ENCODE measurements at places on chromosomes 12 and 14.

DNA sequence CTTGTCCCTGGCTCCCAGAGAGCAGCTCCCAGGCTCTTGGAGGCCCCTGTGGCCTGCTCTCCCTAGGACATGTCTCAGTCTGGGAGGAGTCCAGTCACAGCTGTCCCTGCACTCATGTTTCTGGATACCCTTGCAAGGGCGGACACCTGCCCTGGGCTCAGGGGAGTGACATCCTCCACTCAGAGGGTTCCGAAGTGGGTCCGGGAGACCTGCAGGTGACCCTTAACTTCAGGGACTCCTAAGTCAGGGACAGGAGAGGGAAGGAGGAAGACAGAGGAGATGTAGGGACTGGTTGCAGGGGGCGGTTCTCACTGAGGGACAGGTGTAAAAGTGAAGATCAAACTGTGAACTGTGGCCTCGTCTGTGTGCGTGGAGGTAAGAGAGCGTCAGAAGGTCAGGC lies 37.6 kb downstream of the CACNA2D4 start:
- DNase-seq: no peak

GRCh38 chr14:91229743-91230200 lies 14.7 kb downstream of the GPR68 start:
- DNase-seq: peak; percentile 59

DNA sequence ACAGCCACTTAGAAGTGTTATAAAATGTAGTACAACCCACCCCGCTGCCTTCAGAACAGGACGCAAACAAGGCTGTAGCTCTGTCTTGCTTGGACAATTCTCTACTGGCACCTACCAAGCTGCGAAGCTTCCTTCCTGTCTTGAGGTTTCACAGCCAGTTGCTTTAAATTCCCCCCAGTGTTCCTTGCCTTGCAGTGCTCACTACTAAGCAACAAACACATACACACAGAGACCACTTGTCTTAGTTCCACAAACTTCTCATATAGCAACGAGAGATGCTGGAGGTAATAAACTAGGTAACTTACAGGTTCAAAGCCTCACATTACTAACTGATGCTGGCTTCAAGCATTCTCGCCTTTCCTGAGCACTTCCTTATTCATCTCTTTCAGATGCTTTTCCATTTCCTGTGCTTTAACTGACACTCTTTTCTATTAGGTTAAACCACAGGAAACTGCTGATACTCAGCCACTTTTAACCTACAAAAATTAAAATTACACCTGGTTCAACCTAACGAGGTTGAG lies 91.5 kb upstream of the PTGDR start:
- DNase-seq: no peak

DNA sequence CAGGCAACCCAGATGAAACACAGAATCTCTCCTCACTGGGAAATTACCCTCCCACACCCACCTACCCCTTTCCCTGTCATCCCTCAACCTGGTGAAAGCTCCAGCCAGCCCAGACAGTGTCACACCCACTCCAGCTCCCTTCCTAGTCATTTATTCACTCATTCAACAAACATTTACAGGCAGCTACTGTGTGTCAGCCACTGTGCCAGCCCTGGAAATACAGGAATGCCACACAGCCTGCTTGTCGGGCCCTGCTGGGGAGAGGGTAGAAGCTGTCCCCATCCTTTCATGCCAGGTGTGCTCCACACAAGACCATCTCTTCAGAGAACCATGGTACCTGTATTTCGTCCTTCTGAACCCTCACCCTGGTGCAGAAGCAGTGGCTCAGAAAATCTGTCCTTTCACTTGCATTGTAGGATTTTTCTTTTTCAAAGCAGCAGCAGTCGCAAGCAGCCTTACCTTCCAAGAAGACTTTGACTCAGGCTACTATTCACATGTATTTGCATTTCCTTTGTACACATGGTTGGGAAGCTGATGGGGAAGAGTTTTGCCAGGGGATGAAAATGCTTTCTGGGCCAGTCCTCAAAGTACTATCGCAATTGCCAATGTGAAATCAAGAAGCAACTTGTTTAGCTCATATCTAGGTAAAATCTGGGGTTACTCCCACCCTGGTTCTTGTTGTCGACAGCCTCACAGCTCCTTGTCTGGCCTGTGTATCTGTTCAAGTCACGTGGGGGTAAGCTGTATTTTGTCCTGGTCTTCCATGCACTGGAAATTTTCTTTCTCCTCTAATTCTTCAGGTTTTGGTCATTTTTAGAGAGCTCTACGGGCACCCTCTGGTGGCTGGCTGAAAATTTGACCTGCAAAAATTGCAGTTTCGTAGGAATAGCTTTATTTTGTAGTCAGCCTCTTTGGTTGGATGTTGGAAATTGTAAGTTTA lies 147.4 kb upstream of the EGLN3 start:
- DNase-seq: no peak

DNA sequence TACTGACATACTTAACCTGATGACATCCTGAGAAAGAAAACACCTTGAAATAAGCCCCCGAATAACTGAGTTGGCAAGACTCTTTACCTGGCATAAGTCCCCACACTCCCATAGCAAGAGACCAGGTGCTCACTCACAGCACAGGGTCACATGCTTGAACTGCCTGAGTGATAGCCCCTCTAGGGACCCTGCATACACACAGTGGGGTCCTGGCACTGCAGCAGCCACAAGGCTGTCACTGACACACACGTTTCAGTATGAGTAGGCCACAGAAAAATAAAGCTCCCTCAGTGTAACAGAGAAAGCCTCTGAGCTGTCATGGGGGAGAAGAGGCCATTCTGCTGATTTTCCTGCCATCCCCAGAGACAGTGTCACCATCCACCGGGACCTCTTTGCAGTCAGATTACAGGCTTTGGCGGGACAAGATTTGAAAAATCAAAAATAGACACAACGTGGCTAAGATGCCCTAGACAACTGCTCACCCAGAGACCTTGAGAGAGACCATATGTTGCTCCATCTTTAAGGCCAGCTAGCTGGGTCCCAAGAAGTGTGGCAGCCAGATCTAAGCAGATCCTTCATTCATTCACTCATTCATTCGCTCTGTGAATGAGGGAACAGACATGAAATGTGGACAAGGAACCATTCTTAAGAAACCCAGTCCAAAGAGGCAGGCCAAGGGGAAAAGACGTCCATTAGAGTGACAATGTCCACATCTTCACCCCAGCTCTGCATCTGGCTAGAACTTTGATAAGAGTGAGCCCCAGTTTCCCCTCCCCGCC lies 1.6 kb downstream of the SCARB1 start:
- DNase-seq: no peak

- no peak for DNase-seq
These were observed 119.7 kb upstream of the PDE3A start for GRCh38 chr12:20248646-20249045.

DNA sequence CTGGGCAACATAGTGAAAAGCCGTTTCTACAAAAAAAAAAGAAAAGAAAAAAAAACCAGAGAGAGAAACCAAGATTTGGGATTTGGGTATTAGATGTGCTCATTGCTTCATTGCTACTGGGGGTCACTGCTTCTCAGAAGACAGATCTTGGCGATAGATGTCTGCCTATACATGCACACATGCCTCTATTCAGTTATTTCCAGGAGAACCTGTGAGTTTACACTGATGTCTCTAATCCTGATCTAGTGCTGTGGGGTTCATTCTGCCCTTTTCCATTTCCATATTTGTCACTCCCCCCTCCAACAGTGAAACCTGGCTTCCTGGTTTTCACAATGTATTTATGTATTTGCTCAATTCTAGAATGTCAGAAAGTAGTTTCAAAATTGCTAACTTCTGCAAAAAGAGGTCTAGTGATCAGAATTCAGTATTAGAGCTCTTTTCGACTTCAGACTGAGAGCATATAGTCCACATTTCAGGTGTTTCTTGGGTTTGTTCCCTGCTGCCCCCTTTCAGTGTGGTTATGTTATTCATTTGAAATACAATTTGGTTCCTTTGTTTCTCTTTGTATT lies 111.0 kb downstream of the SLC25A47 start:
- no peak for DNase-seq

GRCh38 chr14:80946187-80946586 lies 4.6 kb upstream of the CEP128 start:
- no peak for DNase-seq

GRCh38 chr14:93007225-93007997 lies 84.5 kb downstream of the CHGA start:
- DNase-seq: no peak

- DNase-seq: peak; percentile 2
These were observed 51.1 kb downstream of the MIS18BP1 start for GRCh38 chr14:45201905-45202304.

DNA sequence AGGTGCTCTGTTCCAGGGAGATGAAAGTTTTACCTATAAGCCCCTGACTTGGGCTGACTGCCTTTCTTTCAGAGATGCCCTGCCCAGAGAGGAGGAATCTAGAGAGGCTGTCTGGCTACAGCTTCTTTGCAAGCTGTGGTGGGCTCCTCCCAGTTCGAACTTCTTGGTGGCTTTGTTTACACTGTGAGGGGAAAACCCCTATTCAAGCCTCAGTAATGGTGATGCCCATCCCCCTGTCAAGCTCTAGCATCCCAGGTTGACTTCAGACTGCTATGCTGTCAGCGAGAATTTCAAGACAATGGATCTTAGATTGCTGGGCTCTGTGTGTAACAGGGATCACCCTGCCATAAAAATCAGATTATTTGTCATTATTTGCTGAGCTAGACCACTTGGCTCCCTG lies 377.6 kb downstream of the FLRT2 start:
- no peak for DNase-seq

DNA sequence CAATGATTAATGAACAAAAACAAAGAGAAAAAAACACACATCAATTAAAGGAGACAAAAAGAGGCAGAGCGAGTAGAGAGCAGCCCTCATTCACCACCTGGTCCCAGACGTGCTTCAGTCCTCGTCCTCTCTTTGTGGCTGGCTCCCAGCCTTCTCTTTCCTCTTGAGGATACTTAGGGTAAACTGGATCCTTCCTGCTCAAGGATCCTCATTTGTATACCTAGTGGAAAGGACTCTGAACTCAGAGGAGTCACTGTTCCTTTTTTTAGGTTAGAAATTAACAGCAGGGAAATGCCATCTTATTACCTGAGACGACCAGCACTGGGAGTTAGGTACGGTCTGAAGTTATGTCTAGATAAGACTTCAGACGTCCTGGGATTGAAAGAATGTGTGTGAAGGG lies 9.7 kb downstream of the MLEC start:
- DNase-seq: no peak

GRCh38 chr12:12519354-12519998 lies 43.2 kb downstream of the DUSP16 start:
- DNase-seq: no peak

- DNase-seq: peak; percentile 56
These were observed 8.1 kb downstream of the LRRC43 start for GRCh38 chr12:122190842-122191668.

DNA sequence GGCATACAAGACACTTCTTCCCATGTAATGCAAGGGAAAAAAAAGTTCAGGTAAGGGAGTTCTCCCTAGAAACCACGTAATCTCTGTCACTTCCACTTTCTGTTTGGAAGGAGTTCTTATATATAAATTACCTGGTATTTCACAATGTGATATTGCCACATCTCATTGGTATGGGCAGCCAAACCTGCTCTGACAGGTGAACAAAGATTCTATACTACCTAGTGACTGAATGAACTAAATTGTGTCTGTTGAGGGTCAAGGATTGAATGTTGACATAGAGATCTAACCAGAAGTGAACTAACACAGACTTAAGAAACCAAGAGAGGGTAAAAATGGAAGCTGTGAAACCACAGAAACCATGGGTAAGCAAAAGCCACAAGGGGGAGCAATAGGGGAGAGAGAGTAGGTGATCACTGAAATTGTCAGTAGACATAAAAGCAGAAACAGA lies 161.3 kb downstream of the RPL10L start:
- no peak for DNase-seq

GRCh38 chr12:128178565-128178964 lies 88.4 kb upstream of the TMEM132C start:
- DNase-seq: no peak

- DNase-seq: peak; percentile 10
These were observed 5.8 kb downstream of the KMT5A start for GRCh38 chr12:123389560-123390351.

DNA sequence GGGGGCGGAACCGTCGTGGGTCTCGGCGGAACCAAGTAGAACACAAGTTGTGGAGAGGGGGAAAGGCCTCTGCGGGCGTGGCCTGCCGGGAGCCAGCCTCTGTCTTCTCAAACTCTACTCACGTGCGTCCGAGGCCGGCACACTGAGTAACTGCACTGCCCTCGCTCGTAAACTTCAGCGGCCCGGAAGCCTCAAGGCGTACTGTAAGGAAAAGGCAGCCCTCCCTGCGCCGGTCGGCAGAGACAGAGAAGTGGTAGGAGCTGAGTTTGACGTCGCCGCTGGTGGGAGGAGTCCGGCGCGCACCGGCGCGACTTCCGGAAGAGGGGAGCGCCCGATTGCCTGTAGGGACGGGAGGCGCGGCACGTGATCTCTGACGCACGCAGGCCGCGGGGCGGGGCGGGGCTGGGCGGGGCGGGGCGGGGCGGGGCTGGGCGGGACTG lies at the start of gene FBXO33:
FBXO33 (minus strand) TSS at position 255 of the 440 bp plus-strand sequence. CDS start 271 bp downstream, outside the sequence.
- DNase-seq: peak; percentile 96

DNA sequence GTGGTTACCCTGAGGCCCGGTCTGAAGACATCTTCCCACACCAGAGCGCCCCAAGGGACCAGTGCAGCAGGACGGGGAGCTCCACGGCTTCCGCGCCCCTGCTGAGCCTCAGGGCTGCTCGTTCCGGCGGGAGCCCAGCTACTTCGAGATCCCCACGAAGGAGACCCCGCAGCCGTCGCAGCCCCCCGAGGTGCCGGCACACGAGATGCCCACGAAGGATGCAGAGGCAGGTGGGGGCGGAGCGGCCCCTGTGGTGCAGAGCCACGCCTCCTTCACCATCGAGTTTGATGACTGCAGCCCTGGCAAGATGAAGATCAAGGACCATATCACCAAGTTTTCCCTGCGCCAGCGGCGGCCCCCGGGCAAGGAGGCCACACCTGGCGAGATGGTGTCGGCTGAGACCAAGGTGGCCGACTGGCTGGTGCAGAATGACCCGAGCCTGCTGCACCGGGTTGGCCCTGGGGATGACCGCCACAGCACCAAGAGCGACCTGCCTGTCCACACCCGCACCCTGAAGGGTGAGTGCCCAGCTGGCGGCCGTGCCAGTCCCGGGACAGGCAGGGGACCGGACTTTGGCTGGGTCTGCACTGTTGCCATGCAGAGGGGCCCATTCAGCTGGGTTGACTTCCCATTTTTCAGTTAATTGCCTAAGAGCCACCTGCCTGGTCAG lies 18.1 kb downstream of the CEP170B start:
- DNase-seq: no peak

GRCh38 chr12:98740751-98741150 lies 95.7 kb downstream of the APAF1 start:
- no peak for DNase-seq

GRCh38 chr12:39144613-39145061 lies 239.2 kb upstream of the CPNE8 start:
- no peak for DNase-seq

GRCh38 chr12:108302016-108302402 lies 37.1 kb downstream of the CMKLR1 start:
- no peak for DNase-seq

All from stimulated activated CD4-positive, alpha-beta T cell treated with anti-CD3 and anti-CD28 coated beads, Interleukin-4, amount 100 ng/mL, for 4 hours (primary cell).